ENCODE measurements at places on chromosomes 13 and 19.

GRCh38 chr19:1370579-1371361 lies 12.9 kb upstream of the NDUFS7 start:
- DNase-seq: no peak

GRCh38 chr19:3465552-3465951 lies 14.8 kb downstream of the SMIM24 start:
- no peak for DNase-seq

DNA sequence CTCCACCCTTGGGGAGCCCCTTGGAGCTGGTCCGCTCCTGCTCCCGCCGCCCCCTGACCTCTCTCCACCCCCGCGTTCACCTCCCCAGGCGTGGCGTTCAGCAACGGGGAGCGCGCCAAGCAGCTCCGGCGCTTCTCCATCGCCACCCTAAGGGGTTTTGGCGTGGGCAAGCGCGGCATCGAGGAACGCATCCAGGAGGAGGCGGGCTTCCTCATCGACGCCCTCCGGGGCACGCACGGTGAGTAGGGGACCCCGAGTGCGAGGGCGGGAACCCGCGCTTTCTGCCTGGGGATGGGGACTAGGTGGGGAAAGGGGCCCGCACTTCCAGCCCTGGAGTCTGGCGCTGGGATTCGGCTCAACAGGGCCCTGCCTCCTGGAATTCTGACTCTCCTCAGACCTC lies 1.7 kb downstream of the CYP2A13 start:
- DNase-seq: no peak

DNA sequence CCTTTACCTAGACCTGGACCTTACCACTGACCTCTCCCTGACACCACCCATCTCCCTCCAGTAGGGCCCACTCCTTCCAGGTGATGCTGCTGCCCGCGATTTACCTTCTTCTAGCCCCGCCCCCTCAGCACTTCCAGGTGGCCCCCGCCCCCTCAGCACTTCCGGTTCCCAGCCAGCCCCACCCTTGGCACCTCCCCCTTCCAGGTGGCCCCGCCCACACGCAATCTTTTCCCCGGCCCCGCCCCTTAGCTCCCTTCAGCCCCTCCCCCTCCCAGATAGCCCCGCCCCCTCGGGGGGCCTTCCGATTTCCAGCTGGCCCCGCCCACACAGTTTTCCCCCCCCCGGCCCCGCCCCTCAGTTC lies 586 bp downstream of the LIG1 start:
- no peak for DNase-seq

DNA sequence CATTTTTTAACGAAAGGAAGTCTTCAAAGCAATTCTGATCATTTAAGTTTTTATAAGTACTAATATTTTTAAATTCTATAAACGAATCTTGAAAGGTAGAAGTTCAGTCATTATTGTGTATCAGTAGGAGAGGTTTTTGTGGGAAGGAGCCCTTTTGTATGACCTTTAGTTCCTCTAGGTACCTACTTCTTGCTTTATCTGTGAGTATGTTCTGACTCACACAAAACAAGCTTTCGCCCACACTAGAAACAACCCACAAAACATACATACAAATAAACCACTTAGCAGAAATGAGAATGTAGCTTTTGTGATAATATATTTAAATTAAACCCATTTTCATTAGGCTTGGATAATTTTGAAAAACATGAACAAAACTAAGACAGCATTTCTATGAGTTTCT lies 27.8 kb downstream of the ERCC5 start:
- no peak for DNase-seq

DNA sequence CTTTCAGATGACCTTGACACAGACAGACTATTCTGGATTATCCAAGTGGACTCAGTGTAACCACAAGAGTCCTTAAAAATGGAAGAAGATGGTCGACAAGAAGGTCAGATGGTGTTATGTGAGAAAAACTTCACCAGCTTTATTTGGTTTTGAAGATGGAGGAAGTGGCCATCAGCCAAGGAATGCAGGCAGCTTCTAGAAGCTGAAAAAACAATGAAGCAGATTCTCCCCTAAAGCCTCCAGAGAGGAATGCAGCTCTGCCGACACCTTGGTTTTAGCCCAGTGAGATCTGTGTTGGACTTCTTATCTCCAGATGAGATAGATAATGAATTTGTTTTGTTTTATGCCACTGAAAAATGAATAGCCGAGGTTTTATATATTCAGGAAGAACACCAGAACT lies 501.5 kb downstream of the DCT start:
- no peak for DNase-seq
